ENCODE measurements at places on chromosomes 7 and 10.

- DNase-seq = no peak
These were observed 128.9 kb downstream of the PLXDC2 start for GRCh38 chr10:19944911-19945663.

- no peak for DNase-seq
These were observed 16.3 kb upstream of the ECHDC3 start for GRCh38 chr10:11725912-11726311.

GRCh38 chr10:78047314-78047891 is 13.7 kb downstream of the RPS24 start:
- DNase-seq = peak; percentile 94

- DNase-seq = no peak
These were observed 18.5 kb downstream of the CSGALNACT2 start for GRCh38 chr10:43156590-43157341.

DNA sequence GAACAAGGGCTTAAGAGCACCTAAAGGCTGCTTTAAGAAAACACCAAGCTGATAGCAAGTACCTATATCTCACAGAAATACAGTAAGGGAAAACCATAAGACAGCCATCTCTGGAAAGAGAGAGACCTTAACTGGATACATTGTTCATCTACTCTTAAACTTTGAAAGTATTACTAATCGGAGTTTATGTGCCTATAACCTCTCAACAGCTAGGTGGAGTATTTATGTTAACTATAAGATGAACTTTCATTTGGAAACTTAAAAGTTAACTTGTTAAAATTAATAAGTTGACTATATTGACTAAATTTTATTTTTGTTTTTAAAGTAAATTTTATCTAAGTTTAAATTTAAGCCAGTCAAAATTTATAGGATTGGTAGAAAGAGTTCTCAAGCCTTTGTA is 90.6 kb downstream of the USP6NL start:
- DNase-seq = no peak

DNA sequence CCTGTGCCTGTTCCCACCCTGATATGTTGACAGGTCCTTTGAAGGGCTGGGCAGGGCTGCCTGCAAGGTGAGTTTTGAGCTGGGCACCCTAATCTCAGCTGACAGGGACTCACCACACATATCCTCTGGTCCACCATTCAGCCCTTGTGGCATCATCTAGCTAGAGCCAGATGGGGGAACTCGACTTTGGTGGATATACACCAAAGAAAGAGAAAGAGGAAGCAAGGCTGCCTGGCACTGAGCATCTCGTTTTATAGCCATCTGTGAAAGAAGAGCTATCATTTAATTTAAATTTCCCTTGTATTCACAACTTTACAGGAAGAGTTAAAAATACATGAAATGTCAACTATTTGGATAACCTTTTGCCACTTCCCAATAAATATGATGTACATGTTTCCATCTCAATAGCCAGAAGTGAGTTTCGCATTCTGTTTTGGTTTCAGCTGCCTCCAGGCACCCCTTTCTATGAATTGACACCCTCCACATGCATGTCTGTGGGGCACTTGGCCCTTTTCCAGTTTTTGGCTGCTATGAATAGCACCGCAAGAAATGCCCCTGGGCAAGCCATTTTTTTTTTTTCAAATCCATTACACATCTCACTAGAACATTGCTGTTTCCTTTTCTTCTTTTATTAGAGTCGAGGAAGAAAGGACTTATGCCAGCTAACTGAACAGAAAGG is 22.9 kb upstream of the GRB10 start:
- DNase-seq = no peak

GRCh38 chr10:30639946-30640786 is 10.6 kb upstream of the LYZL2 start:
- DNase-seq = no peak

DNA sequence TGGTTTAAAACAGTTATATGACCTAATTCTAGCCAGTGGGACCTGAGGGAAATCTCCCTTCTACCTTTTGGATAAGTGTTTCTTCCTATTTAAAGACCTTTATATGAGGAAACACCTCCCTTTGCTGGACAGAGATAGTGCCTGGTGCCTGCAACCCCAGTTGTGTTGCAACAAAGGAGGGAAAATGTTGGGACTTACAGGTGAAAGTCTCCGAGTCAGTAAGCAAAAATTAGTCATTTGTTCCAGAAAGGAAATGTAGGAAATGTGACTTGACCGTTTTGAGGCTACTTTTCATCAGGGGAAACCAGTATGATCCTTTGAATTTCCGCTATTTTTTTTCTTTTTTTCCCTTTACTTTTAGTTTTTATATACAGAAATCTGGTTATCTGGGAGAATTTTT is 165.5 kb downstream of the DKK1 start:
- no peak for DNase-seq

DNA sequence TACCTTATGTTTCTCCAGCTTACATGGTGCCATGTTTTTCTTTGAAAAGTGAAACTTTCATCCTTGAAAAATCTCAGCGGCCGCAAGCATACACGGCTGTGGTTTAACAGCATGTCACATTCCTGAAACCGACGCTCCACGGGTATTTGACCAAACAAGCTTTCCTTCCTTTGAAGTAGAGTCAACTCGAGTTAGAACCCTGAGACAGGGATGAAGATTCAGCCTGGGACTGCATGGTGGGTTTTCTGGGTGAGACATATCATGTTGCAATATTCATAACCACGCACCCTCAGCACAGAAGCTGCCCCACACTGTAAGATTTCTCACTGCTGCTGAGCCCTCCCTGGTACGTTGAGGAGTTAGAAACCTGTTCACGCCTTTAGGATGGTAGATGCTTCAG is 8.1 kb downstream of the CYP26A1 start:
- DNase-seq = no peak

DNA sequence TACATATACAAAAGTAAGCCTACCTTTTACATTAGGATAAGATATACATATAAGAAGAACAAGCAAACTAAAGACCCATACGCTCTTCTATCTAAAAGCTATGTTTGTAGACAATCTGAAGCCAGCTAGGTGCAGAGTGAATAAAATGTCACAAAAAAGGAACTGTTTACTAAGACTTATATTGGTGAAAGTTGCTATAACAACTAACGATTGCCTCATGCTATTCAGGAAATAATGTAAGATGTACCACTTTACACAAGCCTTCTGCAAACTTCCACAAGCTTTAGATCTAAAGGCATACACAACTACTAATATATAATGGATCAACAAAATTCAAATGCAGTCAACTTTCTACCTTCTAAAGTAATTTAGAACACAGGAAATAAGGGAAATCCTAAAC is 175.1 kb downstream of the SRPK2 start:
- DNase-seq = no peak

- DNase-seq = no peak
These were observed 19.0 kb upstream of the CAPZA2 start for GRCh38 chr7:116843378-116843777.

- DNase-seq = no peak
These were observed 33.5 kb downstream of the SVOPL start for GRCh38 chr7:138667535-138668228.

GRCh38 chr7:30510124-30511075 is 5.8 kb upstream of the GGCT start:
- peak; percentile 12 for DNase-seq

GRCh38 chr7:112159351-112159750 is 46.8 kb downstream of the DOCK4 start:
- DNase-seq = no peak

DNA sequence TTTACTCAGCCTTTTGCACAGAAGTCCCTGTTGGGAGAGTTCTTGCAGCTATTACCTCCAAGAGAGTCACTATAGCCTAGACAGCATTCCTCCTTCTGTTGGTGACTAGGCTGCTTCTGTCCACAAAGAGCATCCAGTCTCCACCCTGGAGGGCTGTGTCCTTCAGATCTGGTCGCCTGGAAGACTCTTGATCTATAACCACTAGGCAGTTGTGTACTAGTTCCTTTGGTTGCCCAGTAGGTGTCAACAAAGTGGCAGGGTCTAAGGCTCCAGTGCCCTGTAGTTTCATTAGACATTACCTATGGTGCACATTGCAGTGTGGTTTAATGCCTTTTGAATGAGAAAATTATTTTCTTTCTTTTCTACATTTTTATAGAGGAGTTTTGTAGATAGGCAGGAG is 11.3 kb upstream of the AKR1C2 start:
- DNase-seq = no peak

DNA sequence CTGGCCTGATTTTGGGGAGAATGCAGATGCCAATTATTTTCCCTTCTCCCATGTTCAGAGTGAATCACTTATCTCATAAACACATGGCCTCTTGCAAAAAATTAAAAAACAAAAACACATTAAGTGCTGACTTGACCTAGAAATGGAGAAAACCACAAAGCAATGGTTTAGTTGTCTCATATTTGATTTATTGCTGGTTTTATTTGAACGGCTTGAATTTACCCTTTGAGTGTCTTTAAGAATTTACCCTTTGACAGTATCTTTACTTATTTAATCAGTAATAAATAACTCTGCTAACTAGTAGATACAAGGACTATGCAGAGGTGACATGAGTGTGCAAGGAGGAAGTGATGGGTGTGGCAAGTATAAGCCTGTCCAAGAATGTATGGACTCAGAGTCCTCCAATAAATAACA is 68.1 kb upstream of the GSDME start:
- no peak for DNase-seq

DNA sequence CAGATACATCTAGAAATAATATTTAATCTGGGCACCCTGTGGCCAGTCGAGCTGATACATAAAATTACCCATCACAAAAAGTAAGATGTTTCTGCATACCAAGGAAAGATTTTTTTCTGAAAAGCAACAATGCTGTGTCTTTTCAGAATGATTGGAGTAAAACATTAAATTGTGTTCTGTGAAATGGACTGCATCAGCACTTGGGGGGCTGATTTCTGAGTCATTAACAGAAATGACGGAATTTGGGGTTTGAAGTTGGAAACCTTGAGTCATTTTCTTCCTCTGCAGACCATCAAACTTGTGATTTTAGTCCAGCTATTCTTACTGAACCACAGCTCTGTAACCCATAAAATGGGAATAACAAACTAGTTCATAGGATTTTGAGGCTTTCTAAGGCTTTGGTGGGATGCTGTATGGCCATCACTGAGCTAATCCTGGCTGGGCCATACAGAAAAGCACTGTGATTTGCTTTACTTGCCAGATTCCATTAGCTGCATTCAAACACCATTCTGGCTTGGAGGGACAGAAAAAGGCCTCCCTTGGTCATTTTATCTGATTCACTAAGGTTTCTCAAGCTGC is 739.4 kb upstream of the IGFBP3 start:
- no peak for DNase-seq

GRCh38 chr7:12475362-12476063 is 71.8 kb upstream of the VWDE start:
- DNase-seq = no peak

DNA sequence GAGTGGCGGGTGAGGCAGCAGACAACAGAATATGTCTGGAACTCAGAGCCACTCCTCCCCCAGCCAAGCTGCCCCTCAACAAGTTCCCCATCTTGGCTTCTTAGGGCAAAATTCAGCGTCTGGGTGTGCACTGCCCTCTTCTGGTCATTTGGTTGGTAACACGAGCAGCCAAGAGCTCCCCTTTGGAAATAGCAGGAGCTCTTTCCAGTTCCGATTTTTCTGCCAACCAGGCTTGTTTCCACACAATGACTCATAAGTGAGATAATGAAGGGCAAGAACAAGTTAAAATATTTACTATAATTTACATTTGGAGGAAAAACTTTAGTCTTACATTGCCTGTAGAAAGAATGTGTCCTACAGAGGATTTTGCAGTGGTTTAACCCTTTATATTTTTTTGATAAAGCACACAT is 70.5 kb downstream of the ADCYAP1R1 start:
- DNase-seq = peak; percentile 69

- peak; percentile 6 for DNase-seq
These were observed 61.0 kb downstream of the RASGEF1A start for GRCh38 chr10:43205681-43206390.

GRCh38 chr10:117000580-117000979 is 4.4 kb downstream of the SHTN1 start:
- DNase-seq = no peak

- no peak for DNase-seq
These were observed 328.6 kb upstream of the CDC14C start for GRCh38 chr7:48595756-48596155.

GRCh38 chr7:157589680-157590079 is 252.9 kb downstream of the DNAJB6 start:
- no peak for DNase-seq

DNA sequence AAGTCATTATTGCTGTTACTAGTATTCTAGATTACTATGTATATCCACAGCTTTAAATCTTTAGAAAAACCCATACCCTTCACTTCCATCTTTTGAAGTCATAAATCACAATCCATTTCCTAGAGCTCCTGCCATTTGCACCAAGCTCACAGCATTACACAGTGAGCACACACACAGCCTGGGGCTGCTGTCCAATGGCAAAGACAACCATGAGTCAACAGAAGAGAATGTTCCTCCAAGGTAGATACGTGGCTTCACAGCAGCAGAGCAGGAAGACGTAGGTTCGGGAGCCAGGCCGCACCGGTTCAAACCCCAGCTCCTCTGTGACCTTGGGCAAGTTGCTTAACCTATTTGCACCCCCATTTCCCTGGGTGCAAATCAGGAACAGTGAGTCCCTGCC is 234.6 kb downstream of the DIP2C start:
- DNase-seq = no peak

- peak; percentile 57 for DNase-seq
These were observed 33.3 kb downstream of the GET4 start for GRCh38 chr7:909358-910329.

DNA sequence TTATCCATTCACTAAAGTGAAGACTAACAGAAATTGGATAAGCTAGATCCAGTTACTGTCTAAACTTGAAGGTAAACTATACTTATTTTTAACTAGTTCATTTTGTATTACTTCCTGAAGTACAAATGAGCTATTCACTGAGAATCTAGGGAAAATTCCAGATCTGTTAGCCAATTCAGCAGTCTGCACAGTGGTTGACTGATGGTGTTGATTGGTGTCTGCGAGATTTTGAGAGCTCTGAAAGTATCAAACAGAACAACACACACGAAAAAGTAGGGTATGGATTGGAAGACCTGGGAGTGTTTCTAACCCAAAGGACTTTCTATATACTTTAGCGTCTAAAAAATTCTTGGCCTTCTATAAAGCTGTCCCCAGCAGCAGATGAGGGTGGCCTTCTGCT is 33.6 kb upstream of the AGR2 start:
- no peak for DNase-seq

Measured in dorsolateral prefrontal cortex (tissue), 122 donors.